ENCODE measurements at places on chromosomes 4 and X.

DNA sequence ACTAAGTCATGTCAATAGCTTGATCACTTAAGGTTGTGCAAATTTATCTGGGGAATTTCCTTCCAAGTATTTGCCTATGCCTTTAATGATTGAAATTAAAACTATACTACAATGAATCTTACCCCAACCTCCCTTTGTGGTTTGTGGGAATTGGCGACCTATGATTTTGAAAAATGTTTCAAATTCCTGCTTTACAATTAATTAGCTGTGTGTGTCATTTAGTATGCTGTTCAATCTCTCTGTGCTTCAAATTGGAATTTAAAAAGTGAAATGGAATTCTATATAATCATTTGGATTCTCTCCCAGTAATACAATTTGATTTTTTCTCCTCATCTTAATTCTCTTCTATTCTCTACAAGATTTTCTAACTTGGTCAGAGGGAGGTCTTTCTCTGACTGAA, 2319.5 kb downstream of the ARAP2 start:
- no peak for DNase-seq

GRCh38 chrX:20438871-20439526, 172.3 kb upstream of the RPS6KA3 start:
- no peak for DNase-seq

DNA sequence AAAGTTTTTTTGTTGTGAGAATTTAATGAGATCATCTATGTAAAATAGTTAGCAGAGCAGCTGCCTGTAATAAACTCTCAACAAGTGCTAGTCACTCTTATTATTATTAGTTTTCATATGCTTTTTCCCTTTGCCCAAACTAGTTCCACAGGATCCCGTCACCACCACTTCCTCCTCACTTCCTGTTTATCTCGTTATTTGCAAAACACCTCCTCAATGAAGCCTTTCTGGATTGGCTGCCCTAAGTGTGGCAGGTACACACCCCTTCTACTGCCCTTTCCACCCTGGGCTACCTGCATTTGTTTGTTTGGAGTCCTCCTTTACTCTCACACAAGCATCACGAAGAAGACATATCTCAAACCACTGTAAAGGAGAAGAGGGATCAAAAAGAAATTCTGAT, 54.4 kb upstream of the KLF3 start:
- no peak for DNase-seq

DNA sequence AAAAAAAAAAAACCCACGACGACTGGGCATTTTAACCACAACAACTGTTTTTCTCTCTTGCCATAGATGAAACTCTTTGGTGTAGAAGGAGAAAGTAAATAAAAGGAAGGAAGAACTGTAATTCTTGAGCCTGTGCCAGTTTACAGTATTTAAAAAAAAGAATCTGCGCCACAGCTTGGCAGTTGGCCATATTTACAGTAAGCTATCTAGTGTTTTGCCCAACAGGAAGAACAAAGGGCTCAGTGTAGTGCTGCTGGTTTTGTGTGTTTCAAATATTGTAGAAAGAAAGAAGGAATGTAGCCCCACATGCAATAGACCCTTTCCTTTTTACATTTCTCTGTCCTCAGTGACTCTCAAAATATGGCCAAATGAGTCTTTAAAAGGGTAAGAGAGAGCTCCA, 66.1 kb downstream of the NR3C2 start:
- peak; percentile 2 for DNase-seq
